Thoracic aorta (tissue), 2 donors: ENCODE measurements at places on chromosomes 16 and 17.

DNA sequence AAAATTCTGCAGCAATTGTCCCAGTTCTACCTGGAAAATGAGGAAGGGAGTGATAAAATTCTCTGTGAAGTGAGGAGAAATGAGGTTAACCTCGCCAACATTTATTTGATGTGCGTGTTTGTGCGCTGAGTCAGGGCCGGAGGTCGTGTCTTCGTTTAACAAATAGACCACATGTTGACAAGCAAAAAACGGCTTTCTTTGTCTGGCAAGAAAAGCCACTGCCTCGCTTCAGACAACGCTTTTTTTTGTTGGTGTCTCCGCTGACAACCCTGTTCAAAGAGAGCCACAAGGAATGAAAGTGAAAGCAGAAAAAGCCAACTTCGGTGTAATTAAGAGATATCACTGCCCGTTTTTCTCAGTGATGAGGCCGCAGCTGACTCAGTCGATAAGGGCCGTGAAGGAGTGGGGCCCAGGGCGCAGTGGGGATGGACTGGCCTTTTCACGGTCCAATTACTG is 510.6 kb downstream of the CDH13 start:
- H3K36me3 ChIP-seq: no peaks in the 10 kb centered on the region
- no peak overlapping the region for H3K4me3 ChIP-seq
- H3K27ac ChIP-seq: no peak overlapping the region
- H3K27me3 ChIP-seq: no peaks in the 10 kb centered on the region
- H3K4me1 ChIP-seq: no peaks in the 10 kb centered on the region

DNA sequence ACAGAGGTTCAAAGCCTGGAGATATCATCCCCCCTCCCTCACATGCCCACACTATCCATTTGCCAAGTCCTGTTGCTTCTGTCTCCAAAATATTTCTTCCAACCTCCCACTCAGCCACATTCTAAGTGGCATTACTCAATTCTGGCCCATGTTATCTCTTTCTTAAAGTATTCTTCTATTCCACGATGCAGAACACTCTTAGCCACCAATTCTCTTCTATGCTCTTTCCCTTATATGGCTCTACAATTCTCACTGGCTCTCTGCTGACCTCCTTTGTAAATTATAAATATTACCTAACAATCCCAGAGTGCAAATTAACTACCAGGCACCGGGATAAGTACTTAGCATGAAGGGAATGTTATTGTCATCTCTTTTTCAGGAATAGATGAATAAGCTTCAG is 82.4 kb downstream of the KCNJ2 start:
- no peak for DNase-seq
- H3K36me3 ChIP-seq: no peaks in the 10 kb centered on the region
- H3K27ac ChIP-seq: no peak overlapping the region

DNA sequence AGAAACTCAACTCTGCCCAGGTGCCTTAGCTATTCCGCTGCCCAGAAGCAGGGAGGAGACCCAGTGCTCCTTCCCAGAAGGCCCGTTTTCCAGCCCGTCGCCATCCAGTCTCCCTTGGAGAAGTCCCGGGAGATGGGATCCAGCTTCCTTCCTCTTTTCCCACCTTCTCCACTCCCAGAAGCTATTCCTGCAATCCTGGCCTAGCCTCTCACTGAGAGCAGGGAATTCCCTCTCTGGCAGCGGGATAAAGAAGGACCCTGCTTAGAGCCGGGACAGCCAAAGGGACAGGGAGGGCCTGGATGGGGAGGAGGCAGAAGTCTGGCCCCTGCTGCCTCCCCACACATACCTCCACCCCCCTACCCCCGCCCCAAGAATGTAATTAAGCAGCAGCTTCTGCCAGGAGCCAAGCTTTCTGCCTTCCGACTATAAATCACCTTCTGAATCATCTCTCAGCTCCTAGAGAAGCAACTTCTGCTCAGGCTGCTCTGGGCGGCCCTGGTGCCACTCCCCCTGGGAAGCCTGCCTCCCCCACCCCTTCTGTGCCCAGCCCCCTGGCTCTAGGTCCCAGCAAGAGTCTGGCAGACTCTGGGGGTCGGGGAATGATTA is 6.4 kb downstream of the WNT3 start:
- no peaks in the 10 kb centered on the region for H3K36me3 ChIP-seq
- DNase-seq: no peak
- no peaks in the 10 kb centered on the region for H3K4me1 ChIP-seq
- no peak overlapping the region for H3K27ac ChIP-seq
- H3K4me3 ChIP-seq: no peak overlapping the region

DNA sequence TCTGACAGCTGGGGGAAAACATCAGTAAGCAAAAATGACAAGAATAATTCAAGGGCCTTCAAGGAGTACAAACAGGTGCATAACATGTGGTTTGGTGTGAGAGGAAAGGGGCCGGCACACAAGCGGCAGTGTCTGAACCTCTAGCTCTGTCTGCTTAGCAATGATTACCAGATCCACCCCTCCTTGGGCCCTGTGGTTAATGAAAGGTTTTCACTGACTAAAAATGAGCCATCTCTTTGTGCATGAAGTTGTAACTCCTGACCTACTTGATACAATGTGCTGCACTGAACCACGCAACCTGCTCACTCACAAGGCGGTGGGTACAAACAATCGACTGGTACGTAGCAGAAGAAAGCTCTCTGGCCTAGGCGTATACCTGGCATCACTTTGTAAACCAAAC is 15.1 kb downstream of the FAM117A start:
- no peaks in the 10 kb centered on the region for H3K36me3 ChIP-seq
- H3K27me3 ChIP-seq: no peaks in the 10 kb centered on the region
- H3K4me3 ChIP-seq: no peak overlapping the region
- H3K4me1 ChIP-seq: peaks cover 6% of the 10 kb centered on the region
- H3K27ac ChIP-seq: no peak overlapping the region

- DNase-seq: no peak
- H3K36me3 ChIP-seq: no peaks in the 10 kb centered on the region
- peaks cover 8% of the 10 kb centered on the region for H3K4me1 ChIP-seq
- peak within 1 kb of the TSS; percentile 16 for H3K4me3 ChIP-seq
Measured at GRCh38 chr17:82317394-82318168, at the start of gene CD7. Gene CD7 (minus strand): TSS chr17:82317608. CDS start chr17:82317495, 113 bp downstream.
